Spinal cord (tissue), 10 donors: ENCODE measurements at places on chromosomes 7 and 10.

DNA sequence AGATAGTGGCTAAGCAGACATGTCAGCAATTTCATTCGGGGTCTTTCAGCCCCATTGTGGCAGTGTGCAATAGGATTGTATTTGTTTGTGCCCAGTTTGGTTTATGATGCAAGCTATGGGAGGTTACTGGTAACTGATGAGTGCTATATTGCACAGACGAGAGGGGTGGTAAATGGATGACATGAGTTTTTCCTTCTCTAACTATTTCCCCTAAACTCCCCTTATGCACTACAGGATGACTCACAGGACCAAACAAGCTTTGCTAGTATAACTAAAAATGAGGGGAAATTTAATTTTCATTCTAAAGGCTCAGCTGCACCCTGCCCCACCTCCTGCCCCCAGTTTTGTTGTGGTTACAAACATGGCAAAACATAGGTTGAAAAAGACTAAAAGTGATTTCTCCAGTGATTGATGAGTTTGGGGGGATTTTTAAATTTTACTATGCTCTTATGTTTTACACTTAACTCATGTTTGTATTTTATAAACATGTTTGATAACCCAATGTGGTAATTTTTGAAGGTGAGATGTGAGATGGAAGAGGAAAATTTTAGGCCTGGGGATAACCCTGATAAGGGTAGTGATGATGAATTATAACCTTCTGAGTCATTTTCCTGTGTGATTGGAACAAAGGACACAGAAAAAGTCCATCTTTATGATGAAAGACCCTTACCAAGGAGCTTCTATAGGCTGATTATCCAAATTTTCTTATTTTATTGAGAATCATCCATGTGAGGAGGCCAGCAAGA, 60.8 kb upstream of the NAMPT start:
- no peak for DNase-seq

DNA sequence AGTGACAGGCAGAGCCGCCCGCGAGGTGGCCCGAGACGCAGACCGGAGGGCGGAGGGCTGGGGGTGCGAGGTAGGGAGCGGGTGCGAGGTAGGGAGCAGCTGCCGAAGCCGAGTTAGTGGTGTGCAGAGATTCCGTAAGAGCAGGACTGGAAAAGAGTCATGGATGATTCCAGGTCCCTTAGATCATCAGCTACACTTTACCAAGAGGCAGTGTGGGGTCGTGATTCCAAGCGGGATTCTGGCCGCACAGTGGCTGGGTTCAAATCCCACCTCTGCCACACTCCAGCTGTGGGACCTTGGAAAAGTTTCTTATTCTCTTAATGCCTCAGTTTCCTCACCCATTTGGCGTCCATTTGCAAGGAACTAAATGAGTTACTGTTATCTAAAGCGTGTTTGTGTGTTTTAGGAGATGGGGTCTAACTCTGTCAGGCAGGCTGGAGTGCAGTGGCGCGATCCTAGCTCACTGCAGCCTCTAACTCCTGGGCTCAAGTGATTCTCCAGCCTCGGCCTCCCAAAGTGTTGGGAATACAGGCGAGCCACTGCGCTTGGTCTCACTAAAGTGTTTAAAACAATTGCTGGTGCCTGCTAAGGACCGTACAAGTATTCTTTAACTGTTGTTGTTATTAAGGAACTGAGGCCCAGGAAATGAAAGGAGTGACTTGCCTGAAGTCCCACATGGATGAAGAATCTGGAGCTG, 1.1 kb downstream of the NDUFB2 start:
- no peak for DNase-seq

- DNase-seq, result no peak
Measured at GRCh38 chr10:24929056-24929544, 23.3 kb downstream of the PRTFDC1 start.

DNA sequence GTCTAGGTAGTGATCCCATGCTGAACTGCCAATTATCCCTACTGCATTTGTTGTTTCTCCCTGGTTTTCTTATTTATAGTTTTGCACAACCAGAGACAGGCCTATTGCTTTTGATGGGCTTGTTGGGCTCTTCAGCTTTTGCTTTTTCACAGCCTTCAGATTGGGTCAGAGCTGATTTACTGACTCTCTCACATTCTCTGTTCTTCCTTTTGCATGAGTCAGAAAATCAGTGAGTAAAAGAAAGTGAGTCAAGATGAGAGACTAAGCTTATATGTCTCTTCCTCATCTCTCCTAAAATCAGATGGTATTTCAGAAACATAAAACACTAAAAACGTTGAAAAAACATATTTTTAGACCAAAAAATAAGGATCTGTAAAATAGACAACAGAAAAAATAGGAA, 1135.4 kb downstream of the XPNPEP1 start:
- no peak for DNase-seq

GRCh38 chr10:58258977-58259692, 8.6 kb downstream of the IPMK start:
- DNase-seq, result no peak

DNA sequence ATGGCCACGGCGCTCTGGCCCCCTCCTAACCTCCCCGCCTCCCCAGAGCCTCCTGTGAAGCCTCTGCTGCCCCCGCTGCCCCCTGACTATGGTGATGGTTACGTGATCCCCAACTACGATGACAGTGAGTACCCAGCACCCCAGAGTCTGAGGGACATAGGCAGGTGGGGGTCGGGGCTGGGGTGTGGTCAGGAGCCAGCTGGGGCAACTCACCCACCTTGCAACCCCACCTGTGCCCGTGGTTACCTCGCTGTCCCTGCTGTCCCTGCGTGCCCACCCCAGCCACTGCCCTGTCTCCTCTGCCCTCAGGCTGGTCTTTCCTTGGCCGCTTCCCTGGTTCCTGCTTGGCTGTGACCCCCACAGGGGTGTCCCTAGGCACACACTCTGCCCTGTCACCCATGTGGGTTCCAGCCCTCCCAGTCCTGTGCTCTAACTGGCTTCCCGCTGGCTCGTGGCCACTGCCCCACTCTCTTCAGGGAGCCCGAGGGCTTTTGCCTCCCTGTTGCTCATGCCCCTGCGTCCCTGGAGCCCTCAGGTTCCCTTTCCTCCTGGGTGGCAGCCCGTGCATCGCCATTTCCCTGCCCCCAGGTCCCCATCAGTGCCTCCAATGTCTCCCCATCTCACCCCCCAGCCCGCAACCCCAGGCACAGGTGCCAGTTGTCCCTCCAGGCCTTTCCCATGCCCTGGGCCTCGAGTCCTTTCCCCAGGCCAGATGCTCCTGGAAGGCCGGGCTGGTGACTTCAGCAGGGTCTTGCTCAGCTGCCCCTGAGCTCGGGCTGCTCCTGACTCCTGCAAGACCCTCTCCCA, 4.0 kb downstream of the AEBP1 start:
- DNase-seq, result no peak

GRCh38 chr10:70433581-70434280, 7.8 kb downstream of the NODAL start:
- no peak for DNase-seq

DNA sequence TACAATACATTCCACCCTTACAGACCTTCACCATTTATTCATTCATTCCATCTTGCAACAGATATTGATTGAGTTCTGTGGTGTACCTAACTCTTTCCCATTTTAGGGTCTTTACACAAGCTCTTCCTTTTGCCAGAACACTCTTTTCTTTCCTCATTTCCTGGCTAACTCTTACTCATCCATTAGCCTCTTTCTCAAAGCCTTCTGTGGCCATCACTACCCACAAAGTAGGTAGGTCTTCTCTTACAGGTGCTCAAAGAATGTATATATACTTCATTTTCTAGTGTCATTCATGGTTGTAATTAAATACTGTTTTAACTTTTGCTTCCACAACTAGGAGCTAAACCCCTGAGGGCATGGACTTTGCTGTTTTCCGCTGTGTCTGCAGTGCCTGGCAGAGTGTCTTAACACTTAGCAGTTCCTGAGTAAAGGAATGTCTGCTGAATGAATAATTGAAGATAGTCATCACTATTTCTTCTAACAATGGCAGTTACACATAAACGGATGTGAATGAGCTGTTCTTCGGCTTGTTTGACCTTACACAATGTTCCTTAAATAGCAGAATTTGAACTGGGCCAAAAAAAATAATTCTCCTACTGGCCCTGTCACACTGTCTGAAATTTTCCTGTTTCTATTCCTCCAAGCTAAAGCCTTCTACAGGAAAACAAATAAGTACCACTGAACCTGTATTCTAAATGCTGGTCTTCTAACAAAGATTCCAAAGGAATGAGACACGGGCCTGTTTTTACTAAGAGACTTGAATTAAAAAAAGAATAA, 15.1 kb downstream of the BCAP29 start:
- DNase-seq, result no peak

DNA sequence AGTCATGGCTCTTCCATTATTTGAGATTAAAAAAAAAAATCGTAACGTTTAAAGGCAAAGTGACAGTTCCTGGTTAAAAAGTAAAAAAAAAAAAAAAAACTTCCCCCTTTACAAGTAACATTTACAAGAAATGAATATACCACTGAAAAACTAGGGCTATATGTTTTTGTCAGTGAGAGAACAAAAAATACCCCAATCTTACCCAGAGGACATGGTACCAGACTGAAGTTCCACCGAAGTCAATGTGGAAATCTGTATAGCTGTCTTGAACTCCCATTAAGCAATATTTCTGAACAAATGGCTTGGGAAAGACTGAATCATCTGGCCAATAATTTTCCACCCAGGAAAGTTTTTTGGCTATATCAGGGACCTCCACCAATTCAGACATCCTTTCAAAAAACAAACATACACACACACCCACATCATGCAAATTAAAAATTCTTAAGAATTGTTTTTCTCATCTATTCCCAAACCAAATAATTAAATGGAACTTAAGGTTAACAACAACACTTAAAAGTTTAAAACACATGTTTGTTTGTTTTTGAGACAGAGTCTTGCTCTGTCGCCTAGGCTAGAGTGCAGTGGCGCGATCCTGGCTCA, 50.2 kb downstream of the KDM7A start:
- DNase-seq, result no peak

GRCh38 chr7:51141451-51142003, 175.1 kb downstream of the COBL start:
- no peak for DNase-seq

GRCh38 chr10:69538461-69538860, 34.8 kb downstream of the NEUROG3 start:
- no peak for DNase-seq

DNA sequence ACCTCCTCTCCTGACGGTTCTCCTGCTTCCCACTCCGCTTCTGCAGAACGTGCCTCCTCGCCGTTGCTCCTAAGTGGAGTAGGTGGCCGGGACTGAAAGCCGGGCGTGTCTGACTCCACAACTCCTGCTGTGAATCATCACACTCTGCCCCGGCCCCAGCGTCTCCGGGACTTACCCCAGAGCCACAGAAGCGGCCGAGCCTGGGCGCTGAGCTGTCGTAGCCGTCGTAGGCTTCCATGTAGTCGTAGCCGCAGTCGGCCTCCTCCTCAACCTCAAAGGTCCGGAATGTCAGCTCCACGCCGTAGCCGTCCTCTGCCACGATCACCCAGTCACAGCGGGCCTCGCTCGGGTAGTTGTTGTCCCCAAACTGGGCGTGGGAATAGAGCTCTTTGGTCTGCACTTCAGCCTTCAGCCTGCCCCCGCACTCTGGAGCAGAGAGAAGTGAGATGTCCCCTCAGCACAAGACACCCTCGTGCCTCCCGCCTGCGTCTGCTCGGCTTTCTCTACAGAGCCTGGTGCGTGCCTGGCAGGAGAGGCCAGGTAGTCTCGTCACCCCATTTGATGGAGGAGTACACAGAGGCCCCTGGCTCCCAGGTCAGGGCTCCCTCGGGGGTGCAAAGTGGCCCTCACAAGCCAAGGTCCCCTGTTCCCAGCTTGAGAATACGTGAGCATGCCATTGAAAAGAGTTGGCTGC, 11.2 kb upstream of the OPALIN start:
- no peak for DNase-seq

DNA sequence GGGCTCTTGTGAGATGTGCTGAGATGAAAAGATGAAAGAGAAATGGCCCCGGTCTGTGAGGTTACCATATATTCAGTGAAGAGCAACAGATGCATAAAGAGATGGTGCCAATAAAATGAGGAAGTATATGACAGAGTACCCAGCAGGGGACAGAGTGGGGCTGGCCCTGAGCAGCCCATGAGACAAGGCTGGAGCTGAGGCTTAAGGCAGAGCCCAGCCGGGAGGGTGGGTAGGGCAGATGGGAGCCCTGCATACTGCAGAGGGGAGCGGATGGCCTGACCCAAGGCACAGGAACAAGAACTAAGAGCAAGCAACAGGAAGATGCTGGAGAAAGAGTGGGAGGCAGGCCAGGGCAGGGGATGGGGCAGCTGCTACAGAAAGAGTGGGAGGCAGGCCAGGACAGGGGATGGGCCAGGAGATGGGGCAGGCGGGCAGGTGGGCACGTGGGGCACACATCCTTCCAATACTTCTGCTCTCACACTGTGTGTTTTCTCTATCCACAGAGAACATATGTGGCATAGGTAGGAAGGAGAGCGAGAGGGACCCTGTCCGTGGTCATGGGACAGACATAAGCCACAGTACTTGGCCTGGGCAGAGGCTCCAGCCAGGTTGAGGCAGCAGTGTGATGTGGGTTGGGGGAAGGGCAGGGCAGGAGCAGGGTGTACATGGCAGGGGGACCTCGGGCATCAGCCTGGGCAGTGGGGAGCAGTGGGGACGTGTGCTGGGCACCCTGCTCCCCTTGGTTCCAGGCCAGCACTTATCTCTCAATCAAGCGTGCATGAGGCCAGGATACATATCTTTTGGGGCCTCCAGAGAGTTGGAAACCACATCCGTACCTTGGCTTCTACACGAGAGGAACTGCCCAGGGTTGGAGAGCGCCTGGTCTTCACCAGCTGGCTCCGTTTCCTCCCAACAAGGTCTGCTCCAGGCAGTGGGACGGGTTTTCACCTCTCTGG, 91.6 kb upstream of the IKZF1 start:
- DNase-seq, result no peak

DNA sequence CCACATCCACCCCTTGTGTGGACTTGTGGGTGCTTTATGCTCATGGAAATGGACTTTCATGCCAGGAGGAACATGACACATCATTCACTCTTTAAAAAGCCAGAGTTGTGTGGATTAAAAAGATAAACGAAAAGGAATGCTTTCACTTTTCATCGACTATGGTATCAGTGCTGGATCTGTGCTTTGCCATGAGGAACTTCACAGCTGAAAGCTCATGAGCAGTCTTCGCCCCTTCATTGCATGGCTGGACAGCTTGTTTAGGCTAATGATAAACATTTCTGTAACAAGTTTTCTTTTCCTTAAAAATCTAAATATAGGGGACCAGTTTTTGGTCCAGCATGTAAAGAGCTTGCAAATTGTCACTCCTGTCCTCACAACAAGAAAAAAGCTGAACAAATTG, 173.6 kb upstream of the NPS start:
- no peak for DNase-seq

DNA sequence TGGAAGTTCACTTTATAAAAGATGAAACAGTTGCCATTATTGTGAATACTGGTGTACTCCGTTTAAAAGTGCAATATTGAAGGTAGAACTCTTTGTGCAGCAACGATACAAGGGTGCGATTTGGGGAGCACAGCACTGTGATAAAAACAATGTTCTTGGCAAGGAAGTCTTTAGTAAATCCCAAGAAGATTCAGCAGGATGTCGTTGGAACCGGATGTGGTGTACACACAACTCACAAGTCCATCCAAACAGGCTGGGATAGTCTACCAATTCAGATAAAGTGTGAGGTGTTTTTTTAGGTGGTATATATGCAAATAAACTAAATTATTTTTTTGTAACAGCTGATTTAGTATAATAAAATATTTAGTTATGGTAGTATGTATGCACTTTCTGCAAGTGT, 46.7 kb downstream of the ZNF777 start:
- no peak for DNase-seq

GRCh38 chr7:36600314-36600682, 124.0 kb downstream of the AOAH start:
- no peak for DNase-seq
